Natural killer cell treated with Interleukin-12 subunit alpha and Interleukin-12 subunit beta and Interleukin-15 and Interleukin-18, amount 100 ng/mL, for 72 hours (primary cell): ENCODE measurements at places on chromosomes 16 and 17.

- H3K27me3 ChIP-seq, result no peaks in the 10 kb centered on the region
- H3K4me1 ChIP-seq, result peaks cover 8% of the 10 kb centered on the region
- peaks cover 6% of the 10 kb centered on the region for H3K36me3 ChIP-seq
- no peak overlapping the region for H3K4me3 ChIP-seq
- H3K27ac ChIP-seq, result no peak overlapping the region
- no peak for DNase-seq
Measured at GRCh38 chr17:73071066-73071999, 21.2 kb downstream of the SLC39A11 start.

- no peaks in the 10 kb centered on the region for H3K4me1 ChIP-seq
- peaks cover 18% of the 10 kb centered on the region for H3K27me3 ChIP-seq
- H3K27ac ChIP-seq, result no peak overlapping the region
- H3K4me3 ChIP-seq, result no peak overlapping the region
- no peak for DNase-seq
Measured at GRCh38 chr16:88314991-88315542, 67.7 kb upstream of the ZNF469 start.

GRCh38 chr17:78374189-78374588 lies 4.3 kb upstream of the PGS1 start:
- DNase-seq, result no peak
- peak overlapping the region; percentile 1 for H3K27ac ChIP-seq
- H3K27me3 ChIP-seq, result no peaks in the 10 kb centered on the region
- H3K4me1 ChIP-seq, result peaks cover 22% of the 10 kb centered on the region
- peaks cover 3% of the 10 kb centered on the region for H3K36me3 ChIP-seq
- H3K4me3 ChIP-seq, result no peak overlapping the region

DNA sequence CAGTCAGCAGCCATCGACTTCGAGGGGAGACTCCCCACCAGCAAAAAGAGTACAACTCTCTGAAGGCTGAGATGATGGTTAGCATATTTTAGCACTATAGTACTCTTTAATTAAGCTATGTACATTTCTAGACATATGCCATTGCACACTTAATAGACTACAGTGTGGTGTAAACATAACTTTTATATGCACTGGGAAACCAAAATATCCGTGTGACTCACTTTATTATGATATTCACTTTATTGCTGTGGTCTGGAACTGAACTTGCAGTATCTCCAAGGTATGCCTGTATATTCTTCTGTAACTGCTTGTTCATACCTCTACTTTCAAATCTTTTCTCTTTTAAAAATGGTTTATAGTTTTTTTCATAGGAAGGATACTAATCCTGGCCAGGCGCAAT lies 11.0 kb upstream of the NXPH3 start:
- H3K4me1 ChIP-seq, result no peaks in the 10 kb centered on the region
- peaks cover 8% of the 10 kb centered on the region for H3K27me3 ChIP-seq
- H3K36me3 ChIP-seq, result no peaks in the 10 kb centered on the region
- H3K27ac ChIP-seq, result no peak overlapping the region
- H3K4me3 ChIP-seq, result no peak overlapping the region

DNA sequence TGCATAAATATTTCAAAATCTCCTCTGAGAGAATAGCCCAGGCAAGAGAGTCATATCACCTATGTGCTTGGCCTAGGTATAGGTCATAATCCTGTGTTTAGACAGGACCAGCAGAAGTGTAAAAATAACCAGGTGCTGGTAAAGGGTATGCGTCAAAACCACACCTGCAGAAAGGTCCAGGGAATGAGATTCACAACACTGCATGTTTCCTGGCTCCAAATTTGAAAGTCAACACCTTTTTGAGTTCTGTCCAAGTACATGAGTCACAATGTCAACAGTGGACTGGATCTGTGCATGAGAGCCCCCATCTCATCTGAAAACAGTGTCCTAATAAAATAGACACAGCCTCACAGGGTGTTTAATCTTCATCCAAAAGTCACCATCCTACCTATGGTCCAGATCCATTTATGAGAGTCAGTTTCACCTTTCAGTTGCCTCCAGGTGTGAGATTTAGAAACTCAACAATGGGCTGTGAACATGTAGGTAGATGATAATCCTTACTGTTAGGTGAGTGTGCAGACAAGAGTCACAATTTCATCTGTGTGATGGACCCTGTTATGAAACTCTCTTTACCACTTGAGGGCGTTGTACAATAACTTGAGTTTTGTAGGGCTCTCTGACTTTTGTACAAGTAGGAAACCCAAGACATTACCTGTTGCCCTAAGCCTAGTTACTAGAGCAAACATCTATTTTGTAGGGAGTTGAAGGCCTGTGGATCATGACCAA lies 2100.7 kb downstream of the TP53TG3F start:
- no peak overlapping the region for H3K4me3 ChIP-seq
- H3K27me3 ChIP-seq, result no peaks in the 10 kb centered on the region
- no peaks in the 10 kb centered on the region for H3K4me1 ChIP-seq
- no peak for DNase-seq

GRCh38 chr16:23408823-23409298 lies 44.1 kb downstream of the COG7 start:
- H3K27me3 ChIP-seq, result no peaks in the 10 kb centered on the region
- H3K4me3 ChIP-seq, result no peak overlapping the region
- no peak overlapping the region for H3K27ac ChIP-seq
- no peaks in the 10 kb centered on the region for H3K4me1 ChIP-seq
- no peak for DNase-seq

- no peak for DNase-seq
- H3K4me3 ChIP-seq, result no peak overlapping the region
- H3K27me3 ChIP-seq, result no peaks in the 10 kb centered on the region
- H3K27ac ChIP-seq, result peak overlapping the region; percentile 60
Measured at GRCh38 chr17:67569873-67570272, 147.9 kb upstream of the NOL11 start.

GRCh38 chr17:17022456-17022855 lies 19.8 kb upstream of the MPRIP start:
- H3K27me3 ChIP-seq, result no peaks in the 10 kb centered on the region
- H3K36me3 ChIP-seq, result no peaks in the 10 kb centered on the region
- peaks cover 4% of the 10 kb centered on the region for H3K4me1 ChIP-seq
- DNase-seq, result peak; percentile 26
- H3K27ac ChIP-seq, result no peak overlapping the region

- H3K27me3 ChIP-seq, result no peaks in the 10 kb centered on the region
- H3K27ac ChIP-seq, result no peak overlapping the region
- H3K4me3 ChIP-seq, result no peak overlapping the region
- DNase-seq, result no peak
Measured at GRCh38 chr17:28974451-28974850, 23.1 kb upstream of the PHF12 start.

- no peak for DNase-seq
- peaks cover 28% of the 10 kb centered on the region for H3K27me3 ChIP-seq
- H3K27ac ChIP-seq, result no peak overlapping the region
- no peak overlapping the region for H3K4me3 ChIP-seq
- no peaks in the 10 kb centered on the region for H3K36me3 ChIP-seq
- H3K4me1 ChIP-seq, result peaks cover 20% of the 10 kb centered on the region
Measured at GRCh38 chr16:85139881-85140339, 27.6 kb upstream of the CIBAR2 start.

GRCh38 chr16:29009050-29009837 lies 24.4 kb downstream of the LAT start:
- H3K27me3 ChIP-seq, result no peaks in the 10 kb centered on the region
- H3K36me3 ChIP-seq, result no peaks in the 10 kb centered on the region
- H3K4me1 ChIP-seq, result peaks cover 35% of the 10 kb centered on the region
- H3K27ac ChIP-seq, result peak overlapping the region; percentile 44
- H3K4me3 ChIP-seq, result peak overlapping the region; percentile 60

GRCh38 chr17:49832840-49833599 lies 14.8 kb downstream of the TAC4 start:
- no peak overlapping the region for H3K4me3 ChIP-seq
- H3K4me1 ChIP-seq, result peaks cover 19% of the 10 kb centered on the region
- no peak for DNase-seq
- no peak overlapping the region for H3K27ac ChIP-seq

DNA sequence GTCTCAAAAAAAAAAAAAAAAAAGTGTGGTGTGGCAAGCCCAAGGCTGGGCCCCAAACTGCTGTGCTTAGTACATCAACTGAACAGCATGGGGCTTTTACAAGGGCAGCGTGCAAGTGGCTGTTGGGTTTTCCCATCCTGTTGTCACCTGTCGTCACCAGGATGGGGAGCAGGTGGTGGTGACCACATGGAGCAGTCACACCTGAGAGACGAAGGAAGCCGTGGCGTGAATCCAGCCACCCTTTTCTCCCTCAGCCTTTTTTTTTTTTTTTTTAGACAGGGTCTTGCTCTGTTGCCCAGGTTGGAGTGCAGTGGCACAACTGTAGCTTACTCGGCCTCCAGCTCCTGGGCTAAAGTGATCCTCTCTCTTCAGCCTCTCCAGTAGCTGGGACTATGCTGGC lies 4.1 kb upstream of the MRPL58 start:
- peaks cover 11% of the 10 kb centered on the region for H3K4me1 ChIP-seq
- no peak overlapping the region for H3K27ac ChIP-seq
- H3K27me3 ChIP-seq, result no peaks in the 10 kb centered on the region
- DNase-seq, result no peak

DNA sequence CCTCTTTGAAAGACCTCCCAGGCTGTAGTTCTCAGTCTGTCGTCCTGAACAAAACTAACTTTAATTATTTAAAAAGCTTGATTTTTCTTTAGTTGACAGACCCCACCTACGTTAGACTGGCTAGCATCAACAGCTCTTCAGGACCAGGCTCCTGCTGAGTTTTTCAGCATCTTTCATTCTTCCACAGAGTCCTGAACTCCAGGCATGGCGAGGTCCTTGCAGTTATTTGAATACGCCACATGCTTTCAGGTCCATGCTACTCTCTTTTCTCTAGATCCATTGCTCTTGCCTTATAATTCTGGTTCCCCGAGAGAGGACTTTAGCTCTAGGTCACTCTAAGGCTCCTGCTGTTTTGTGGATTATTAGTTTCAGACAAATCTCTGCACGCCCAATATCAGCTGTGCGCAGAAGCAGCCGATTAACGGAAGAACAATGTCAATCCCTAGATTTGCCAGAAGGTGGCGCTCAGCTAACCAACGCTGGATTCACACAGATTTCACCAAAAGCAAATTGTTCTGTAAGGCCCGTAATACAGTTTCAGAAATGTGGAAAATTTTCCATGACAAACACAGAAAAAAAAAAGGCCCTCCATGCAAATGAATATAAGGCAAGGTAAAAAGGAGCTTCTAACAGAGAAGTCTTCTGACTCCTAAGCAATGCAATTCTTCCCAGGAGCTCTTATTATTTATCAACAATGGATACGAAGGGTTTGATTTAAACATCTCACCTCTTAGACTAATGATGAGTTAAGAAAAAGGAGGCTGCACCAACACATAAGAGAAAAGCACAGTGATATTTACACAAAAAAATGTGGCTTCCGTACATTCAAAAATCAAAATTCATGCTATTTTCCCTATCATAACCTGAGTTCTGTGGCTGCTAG lies 33.5 kb upstream of the BCO1 start:
- H3K27me3 ChIP-seq, result peaks cover 8% of the 10 kb centered on the region
- no peak for DNase-seq
- H3K36me3 ChIP-seq, result no peaks in the 10 kb centered on the region
- no peak overlapping the region for H3K27ac ChIP-seq
- H3K4me3 ChIP-seq, result no peak overlapping the region

DNA sequence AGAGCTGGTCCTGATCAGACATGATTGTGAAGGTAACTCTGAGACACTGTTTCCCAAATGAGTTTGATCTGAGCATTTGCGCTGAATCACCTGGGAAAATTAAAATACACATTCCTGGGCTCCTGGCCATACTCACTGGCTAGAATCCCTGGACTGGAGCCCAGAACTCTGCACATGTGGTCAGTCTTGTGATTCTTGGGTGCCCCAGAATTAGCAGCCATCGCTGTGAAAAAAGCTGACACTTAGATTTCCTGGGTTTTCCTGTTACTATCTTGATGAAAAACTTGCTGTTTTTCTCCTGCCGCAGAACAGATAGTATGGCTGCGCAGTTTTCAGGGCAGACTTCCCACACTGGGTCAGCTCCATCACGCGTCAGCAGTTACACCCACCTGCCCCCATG lies 24.6 kb downstream of the NECAB2 start:
- H3K27me3 ChIP-seq, result peaks cover 20% of the 10 kb centered on the region
- H3K27ac ChIP-seq, result no peak overlapping the region
- H3K4me1 ChIP-seq, result peaks cover 2% of the 10 kb centered on the region
- no peak overlapping the region for H3K4me3 ChIP-seq

- no peak overlapping the region for H3K4me3 ChIP-seq
- peaks cover 3% of the 10 kb centered on the region for H3K4me1 ChIP-seq
- no peak for DNase-seq
- no peak overlapping the region for H3K27ac ChIP-seq
Measured at GRCh38 chr17:36705874-36706731, 104.7 kb downstream of the MRM1 start.

- no peaks in the 10 kb centered on the region for H3K36me3 ChIP-seq
- no peak overlapping the region for H3K4me3 ChIP-seq
- peaks cover 30% of the 10 kb centered on the region for H3K4me1 ChIP-seq
- H3K27ac ChIP-seq, result no peak overlapping the region
- DNase-seq, result no peak
- H3K27me3 ChIP-seq, result no peaks in the 10 kb centered on the region
Measured at GRCh38 chr16:72934636-72935403, 113.1 kb downstream of the ZFHX3 start.

DNA sequence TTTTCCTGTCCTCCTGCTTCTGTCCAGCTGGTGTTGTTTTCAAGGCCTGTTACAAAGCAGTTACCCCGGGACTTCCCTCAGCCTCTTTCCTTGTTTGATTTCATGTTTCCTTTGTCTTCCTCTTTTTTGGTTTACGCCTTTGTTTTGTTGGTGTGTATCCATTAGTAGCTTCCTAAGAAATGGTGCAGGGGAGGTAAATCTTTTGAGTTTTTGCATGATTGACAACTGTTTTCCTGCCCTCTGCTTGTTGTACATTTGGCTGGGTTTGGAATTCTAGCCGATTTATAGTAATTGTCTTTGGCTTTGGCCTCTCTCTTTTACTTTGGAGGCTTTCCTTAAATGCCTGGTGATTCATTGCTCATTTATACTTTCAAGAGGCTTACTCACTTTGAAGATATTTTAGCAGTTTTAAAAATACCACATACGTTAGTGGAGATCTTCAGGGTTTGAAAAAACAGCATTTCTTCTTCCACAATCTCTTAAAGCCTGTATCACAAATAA lies 32.8 kb downstream of the DNAH2 start:
- H3K27me3 ChIP-seq, result peaks cover 19% of the 10 kb centered on the region
- H3K27ac ChIP-seq, result no peak overlapping the region
- H3K36me3 ChIP-seq, result no peaks in the 10 kb centered on the region
- H3K4me3 ChIP-seq, result no peak overlapping the region
- no peaks in the 10 kb centered on the region for H3K4me1 ChIP-seq
- no peak for DNase-seq

DNA sequence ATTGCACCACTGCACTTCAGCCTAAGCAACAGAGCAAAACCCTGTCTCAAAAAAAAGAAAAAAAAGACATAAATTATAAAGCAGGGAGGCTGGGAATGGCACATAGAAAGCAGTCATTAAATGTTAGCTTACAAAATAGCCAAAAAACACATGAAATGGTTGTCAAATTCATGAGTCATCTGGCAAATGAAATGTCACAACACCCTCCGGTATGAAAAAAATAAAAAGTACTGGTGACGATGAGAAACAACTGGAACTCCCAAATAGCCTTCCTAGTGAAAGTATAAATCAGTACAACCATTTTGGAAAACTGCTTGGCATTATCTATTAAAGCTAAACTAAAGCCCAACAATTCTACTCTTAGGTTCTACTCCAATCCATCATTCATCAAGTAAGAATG lies 3.5 kb upstream of the KATNB1 start:
- H3K4me3 ChIP-seq, result no peak overlapping the region
- H3K27me3 ChIP-seq, result no peaks in the 10 kb centered on the region
- peak overlapping the region; percentile 41 for H3K27ac ChIP-seq
- peaks cover 5% of the 10 kb centered on the region for H3K36me3 ChIP-seq
